ENCODE measurements at places on chromosomes 3 and 15.

DNA sequence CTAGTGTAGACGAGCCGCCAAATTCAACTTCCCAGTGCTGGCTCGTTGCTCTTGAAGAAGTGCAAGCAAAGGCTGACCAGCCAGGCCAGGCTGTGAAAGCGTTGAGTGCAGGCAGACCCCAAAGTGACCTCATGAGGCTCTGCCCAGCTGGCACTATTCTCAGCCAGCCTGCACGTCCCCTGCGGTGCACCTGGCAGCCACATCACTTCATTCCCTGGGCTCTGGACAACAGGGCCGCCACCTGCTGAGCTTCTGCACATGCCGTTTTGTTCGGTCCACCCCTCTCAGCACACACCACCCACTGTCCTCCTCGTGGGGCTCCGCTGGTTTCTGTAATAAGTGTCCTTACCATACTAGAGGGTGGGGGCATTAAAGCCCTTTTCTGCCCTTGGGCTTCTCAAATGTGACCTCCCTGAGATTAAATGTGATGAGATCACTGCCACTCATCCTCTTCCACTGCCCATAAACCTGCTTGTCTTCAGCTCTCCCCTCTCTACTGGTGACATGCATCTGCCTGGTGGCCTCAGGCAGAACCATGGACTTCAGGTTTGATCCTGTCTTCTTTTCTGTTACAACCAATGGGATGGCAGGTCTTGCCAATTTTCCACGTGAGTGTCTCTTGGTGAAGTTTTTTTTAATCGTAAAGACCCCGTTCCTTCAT is 6.1 kb downstream of the RASGRF1 start:
- peak; percentile 17 for DNase-seq

- DNase-seq: peak; percentile 20
These were observed at the start of gene KCNH8 for GRCh38 chr3:19147905-19148767. Gene KCNH8, plus strand, starts transcription at chr3:19148510. Its CDS starts 210 bp downstream, at chr3:19148720.

- peak; percentile 76 for DNase-seq
These were observed 15.7 kb upstream of the AEN start for GRCh38 chr15:88605189-88606069.

DNA sequence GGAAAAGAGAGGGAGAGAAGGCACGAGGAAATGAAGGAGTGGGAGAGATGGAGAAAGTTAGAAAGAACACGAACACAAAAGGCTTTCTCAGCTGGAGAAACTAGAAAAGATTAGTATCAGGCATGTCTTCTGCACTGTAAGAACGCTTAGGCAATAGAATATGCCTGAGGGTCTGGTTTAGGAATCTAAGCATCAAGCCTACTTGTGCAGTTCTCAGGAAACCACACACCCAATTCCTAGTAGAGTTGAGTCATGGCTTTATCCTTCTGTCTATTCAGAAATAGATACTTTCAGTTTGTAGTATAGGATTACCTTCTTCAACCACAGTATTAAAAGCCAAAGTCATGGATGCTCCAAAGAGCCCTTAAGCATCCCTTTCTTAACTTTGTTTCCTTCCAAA is 969.4 kb downstream of the NTRK3 start:
- DNase-seq: no peak

GRCh38 chr3:9810433-9810770 is 340 bp downstream of the TTLL3 start:
- peak; percentile 50 for DNase-seq

- DNase-seq: no peak
These were observed 399.1 kb upstream of the DPH6 start for GRCh38 chr15:35944945-35945585.

Data from femur (tissue), 1 donor.